ENCODE measurements at places on chromosomes 12 and 14.

GRCh38 chr12:50720501-50720900 lies 43.4 kb upstream of the ATF1 start:
- H3K4me3 ChIP-seq = no peak overlapping the region

DNA sequence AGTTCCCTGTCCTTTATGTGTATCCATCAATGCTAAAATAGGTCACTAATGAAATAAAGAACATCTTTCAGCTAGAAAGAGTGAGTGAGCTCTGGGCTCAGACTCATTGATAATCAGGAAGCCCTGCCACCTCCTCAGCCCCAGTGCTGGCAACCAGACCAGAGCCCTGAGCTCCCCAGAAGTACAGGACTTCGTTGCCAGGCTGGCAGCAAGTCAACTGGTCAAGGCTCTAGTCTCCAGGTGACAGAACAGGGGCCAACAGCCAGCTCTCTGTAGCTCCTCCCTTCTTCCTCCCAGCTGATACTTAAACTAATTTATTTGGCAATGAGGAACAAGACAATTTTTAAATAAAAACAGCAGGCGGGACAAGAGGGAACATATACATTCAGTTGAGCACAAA lies 145.3 kb downstream of the EGLN3 start:
- H3K27me3 ChIP-seq = peaks cover 5% of the 10 kb centered on the region
- no peak overlapping the region for H3K27ac ChIP-seq
- DNase-seq = no peak
- H3K4me1 ChIP-seq = no peaks in the 10 kb centered on the region
- H3K36me3 ChIP-seq = no peaks in the 10 kb centered on the region

DNA sequence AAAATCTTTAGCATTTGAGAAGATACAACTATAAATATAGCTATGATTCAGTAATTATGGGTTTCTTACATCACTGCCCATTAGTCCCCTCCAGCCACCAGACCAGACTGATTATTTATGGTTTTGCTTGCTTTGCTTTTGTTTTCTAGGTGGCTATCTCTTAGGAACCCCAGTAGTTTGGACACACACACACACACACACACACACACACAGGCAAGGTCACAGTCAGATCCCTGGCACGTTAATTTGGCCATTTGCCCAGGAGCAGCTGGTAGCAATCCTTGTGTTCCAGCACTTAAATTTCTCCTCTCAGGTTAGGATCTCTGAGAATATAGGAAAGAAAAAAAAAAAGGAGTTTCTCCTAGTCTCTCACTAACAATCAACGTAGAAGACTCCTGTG lies 90.2 kb upstream of the RESF1 start:
- peaks cover 7% of the 10 kb centered on the region for H3K4me1 ChIP-seq
- H3K36me3 ChIP-seq = no peaks in the 10 kb centered on the region
- no peak overlapping the region for H3K4me3 ChIP-seq
- no peaks in the 10 kb centered on the region for H3K27me3 ChIP-seq
- DNase-seq = no peak

GRCh38 chr12:117018276-117018675 lies 80.9 kb downstream of the TESC start:
- DNase-seq = no peak
- H3K36me3 ChIP-seq = peaks cover 10% of the 10 kb centered on the region
- H3K4me1 ChIP-seq = no peaks in the 10 kb centered on the region
- no peak overlapping the region for H3K27ac ChIP-seq

DNA sequence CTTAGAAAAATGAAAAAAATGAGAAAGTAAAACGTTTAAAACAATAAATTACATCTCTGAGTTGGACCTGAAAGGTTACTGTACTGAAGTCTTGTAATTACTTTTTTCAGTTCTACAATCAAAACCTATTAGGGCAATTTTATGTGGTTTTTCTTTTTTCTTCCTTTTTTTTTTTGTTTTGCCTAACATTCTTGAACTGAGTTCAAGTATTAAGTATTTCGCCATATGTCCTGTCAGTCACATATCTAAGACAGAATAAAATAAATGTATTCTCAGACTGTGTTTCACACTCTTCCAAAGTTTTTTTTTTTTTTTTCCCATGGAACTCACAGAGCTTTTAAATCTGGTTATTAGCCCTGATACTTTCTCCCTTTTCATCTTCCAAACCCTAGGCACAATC lies 172.0 kb downstream of the BCAT1 start:
- no peaks in the 10 kb centered on the region for H3K36me3 ChIP-seq
- no peaks in the 10 kb centered on the region for H3K4me1 ChIP-seq
- no peak overlapping the region for H3K4me3 ChIP-seq
- no peaks in the 10 kb centered on the region for H3K27me3 ChIP-seq
- no peak for DNase-seq

GRCh38 chr12:103820881-103821489 lies 20.0 kb downstream of the NT5DC3 start:
- no peak overlapping the region for H3K27ac ChIP-seq
- H3K27me3 ChIP-seq = no peaks in the 10 kb centered on the region
- DNase-seq = no peak
- H3K4me1 ChIP-seq = no peaks in the 10 kb centered on the region

Measured in kidney (tissue), 22 donors.